ENCODE measurements at places on chromosomes 11 and 22.

DNA sequence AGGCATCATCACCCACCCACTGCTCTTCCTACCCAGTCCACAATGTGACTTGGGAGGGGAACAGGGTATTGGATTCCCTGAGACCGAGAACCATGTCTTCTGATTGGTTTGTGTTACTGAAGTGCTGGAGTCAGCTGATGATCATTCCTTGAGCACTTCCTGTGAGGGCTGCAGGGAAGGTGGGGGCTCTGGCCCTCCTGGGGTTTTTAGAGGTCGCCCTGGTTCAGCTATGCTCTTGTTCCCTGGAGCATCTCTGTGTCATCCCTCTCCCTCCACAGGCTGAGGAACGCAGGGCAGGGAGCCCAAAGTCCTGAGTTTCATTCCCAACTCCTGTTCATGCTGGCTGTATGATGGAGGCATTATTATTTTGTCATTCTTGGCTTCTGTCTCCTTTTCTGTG, 6.7 kb downstream of the ZC3H7B start:
- peaks cover 30% of the 10 kb centered on the region for H3K4me1 ChIP-seq
- H3K27ac ChIP-seq = peak overlapping the region; percentile 22
- H3K4me3 ChIP-seq = no peak overlapping the region
- no peaks in the 10 kb centered on the region for H3K27me3 ChIP-seq
- no peak for DNase-seq
- no peaks in the 10 kb centered on the region for H3K36me3 ChIP-seq

DNA sequence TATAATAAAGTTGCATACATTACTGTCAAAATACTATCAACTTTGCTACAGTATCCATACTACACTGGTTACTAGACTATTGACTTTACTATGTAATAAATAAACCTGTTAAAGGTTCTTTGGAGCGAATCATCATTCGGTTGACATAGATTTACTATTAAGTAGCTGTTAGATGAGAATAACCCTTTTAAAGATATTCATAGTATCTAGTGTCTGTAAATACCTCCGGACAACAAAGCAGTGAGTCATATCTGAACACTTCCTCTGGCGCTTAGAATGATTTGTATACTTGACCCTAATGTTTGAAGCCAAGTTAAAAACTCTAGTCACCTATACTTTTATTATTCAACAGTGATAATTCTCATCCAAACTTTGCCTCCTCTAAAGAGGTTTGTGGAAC, 84.7 kb downstream of the MSANTD4 start:
- no peak overlapping the region for H3K27ac ChIP-seq
- no peaks in the 10 kb centered on the region for H3K4me1 ChIP-seq
- no peaks in the 10 kb centered on the region for H3K36me3 ChIP-seq
- no peak for DNase-seq
- H3K4me3 ChIP-seq = no peak overlapping the region

- H3K36me3 ChIP-seq = no peaks in the 10 kb centered on the region
- no peak for DNase-seq
- no peak overlapping the region for H3K27ac ChIP-seq
- H3K27me3 ChIP-seq = no peaks in the 10 kb centered on the region
- H3K4me3 ChIP-seq = no peak overlapping the region
Observed at GRCh38 chr11:94786264-94787126, 18.3 kb downstream of the AMOTL1 start.

DNA sequence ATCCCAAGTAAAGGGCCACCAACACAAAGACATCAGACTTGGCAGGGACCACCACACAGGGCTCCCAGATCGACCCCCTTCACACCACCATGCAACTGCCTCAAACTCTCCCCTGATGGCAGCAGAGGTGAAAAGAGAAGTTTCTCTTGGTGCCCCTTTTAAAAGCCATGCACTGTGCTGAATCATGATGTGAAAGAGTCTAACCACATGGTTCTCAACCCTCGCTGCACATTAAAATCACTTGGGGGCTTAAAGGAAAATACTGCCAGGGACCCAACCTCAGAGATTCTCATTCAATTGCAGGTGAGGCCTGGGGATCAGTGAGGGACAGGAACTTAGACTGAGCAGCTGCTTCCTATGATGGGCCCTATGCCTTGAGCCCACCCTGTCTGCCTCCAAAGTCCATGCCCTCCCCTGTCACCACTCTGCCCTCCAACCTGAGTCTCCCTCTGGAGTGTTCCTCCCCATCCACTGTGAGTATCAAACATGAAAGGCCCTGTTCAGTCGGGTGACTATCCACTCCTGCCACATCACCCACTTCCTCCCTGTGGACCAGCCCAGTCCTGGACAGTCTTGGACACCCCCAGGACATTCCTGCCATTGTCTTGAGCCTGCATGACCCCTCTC, 40.8 kb downstream of the PLEKHA7 start:
- no peak overlapping the region for H3K4me3 ChIP-seq
- H3K27ac ChIP-seq = no peak overlapping the region
- H3K27me3 ChIP-seq = no peaks in the 10 kb centered on the region

GRCh38 chr11:12029738-12030363, 21.4 kb upstream of the DKK3 start:
- H3K27ac ChIP-seq = no peak overlapping the region
- peaks cover 4% of the 10 kb centered on the region for H3K27me3 ChIP-seq
- no peaks in the 10 kb centered on the region for H3K36me3 ChIP-seq
- no peaks in the 10 kb centered on the region for H3K4me1 ChIP-seq
- no peak overlapping the region for H3K4me3 ChIP-seq
- DNase-seq = no peak

DNA sequence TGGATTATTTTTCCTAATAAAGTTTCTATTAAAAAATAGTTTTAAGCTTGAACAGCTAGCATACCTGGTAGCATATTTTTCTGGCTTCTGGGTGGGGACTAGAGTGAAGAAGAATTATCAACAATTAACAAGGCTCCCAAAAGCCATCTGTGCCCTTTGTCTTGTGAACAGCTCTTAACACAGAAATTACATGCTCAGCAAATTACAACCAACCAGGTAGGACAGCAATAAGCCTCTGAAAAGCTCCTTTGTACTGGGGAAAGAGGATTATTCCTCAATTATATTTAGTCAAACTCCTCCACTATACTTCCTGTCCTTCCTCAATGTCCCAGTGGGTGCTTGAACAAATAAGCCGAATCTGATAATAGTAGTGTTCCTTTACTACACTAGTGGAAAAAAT, 162.8 kb downstream of the RAB38 start:
- H3K4me1 ChIP-seq = no peaks in the 10 kb centered on the region
- no peak overlapping the region for H3K4me3 ChIP-seq
- H3K36me3 ChIP-seq = no peaks in the 10 kb centered on the region
- H3K27me3 ChIP-seq = no peaks in the 10 kb centered on the region

- no peaks in the 10 kb centered on the region for H3K27me3 ChIP-seq
- DNase-seq = no peak
- no peak overlapping the region for H3K27ac ChIP-seq
- H3K36me3 ChIP-seq = no peaks in the 10 kb centered on the region
- H3K4me1 ChIP-seq = no peaks in the 10 kb centered on the region
Observed at GRCh38 chr11:103661185-103661584, 375.3 kb upstream of the DDI1 start.
